ENCODE measurements at places on chromosomes 2 and 18.
A peak's percentile ranks its signal among the peaks of the same experiment; 100 is the strongest.

DNA sequence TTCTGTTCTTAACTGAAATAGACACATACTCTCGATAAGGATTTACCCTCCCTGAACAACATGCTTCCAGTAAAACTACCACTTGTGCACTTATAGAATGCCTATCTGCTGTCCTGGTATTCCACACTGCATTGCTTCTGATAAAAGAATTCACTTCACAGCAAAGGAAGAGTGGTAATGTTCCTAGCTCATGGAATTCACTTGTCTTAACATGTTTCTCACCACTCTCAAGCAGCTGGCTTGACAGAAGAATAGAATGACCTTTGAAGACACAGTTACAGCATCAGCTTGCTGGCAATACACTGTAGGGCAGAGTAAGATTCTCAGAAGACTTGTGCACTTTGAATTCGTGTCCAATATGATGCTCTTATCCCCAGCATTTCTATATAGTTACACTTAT is 524.1 kb upstream of the CNTNAP5 start:
- no peaks in the 10 kb centered on the region for H3K27me3 ChIP-seq
- DNase-seq: no peak
- no peaks in the 10 kb centered on the region for H3K4me1 ChIP-seq
- H3K4me3 ChIP-seq: no peak overlapping the region
- H3K27ac ChIP-seq: no peak overlapping the region
- no peaks in the 10 kb centered on the region for H3K36me3 ChIP-seq

DNA sequence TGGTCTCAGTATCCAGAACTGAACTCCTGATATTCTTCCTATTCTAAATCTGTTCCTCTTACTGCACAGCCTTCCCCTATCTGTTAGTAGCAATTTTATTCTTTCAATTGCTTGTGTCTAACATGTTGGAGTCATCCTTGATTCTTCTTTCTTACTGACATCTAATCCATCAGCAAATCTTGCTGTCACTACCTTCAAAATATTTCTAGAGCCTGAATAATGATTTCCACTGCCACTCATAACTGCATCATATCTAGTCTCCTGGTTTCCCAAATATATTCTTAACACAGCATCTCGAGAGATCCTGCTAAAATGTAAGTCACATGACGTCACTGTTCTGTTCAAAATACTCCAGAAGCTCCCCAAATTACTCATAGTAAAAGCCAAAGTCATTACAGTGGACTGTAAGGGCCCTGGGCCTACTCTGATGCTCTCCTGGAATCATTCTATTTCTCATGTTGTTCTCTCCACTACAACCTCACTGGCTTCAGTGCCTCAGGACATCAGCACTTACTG is 95.2 kb downstream of the THSD7B start:
- H3K27ac ChIP-seq: no peak overlapping the region
- DNase-seq: no peak
- H3K4me1 ChIP-seq: no peaks in the 10 kb centered on the region
- no peak overlapping the region for H3K4me3 ChIP-seq
- H3K36me3 ChIP-seq: no peaks in the 10 kb centered on the region

DNA sequence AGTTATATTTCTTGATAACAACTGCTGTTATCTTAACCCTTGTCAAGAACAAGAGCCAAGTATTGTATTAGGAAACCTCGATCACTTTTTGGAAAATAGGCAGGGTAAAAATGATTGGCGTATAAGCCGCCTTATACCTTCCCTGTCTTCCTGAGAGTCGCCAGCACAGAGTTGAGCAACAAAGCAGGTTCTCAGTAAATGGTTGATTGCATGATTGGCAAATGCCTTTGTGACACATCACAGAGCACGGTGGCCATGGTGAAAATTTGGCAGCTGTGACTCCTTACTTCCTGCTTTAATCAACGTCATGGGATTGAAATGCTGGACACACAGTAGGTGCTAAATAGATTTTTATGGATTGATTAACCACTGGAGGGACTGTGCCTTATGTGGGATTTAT is 3.9 kb upstream of the KLHL29 start:
- H3K27me3 ChIP-seq: peaks cover 30% of the 10 kb centered on the region
- no peak for DNase-seq
- H3K4me3 ChIP-seq: peak overlapping the region; percentile 78
- peak overlapping the region; percentile 68 for H3K27ac ChIP-seq
- peaks cover 11% of the 10 kb centered on the region for H3K4me1 ChIP-seq
- H3K36me3 ChIP-seq: peaks cover 2% of the 10 kb centered on the region

DNA sequence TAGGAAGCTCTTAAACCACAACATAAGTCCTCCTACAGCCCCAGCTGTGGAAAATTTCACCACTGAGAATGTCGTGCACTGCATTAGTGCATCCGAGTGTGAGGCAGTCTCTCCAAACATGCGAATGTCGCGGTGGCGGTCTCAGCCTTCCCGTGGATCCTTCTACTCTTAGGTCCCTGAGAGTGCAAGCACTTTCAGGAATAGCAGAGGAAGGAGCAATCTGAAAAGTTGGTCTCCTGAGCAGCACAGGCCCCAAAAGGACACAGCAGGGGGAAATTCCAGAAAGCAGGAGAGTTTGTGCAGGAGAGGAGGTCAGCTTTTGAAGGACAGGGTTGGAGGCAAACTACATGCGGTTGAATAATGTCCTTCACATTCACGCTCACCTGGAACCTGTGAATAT is 440.5 kb upstream of the SMIM21 start:
- H3K36me3 ChIP-seq: no peaks in the 10 kb centered on the region
- H3K27ac ChIP-seq: no peak overlapping the region
- no peak for DNase-seq
- no peak overlapping the region for H3K4me3 ChIP-seq
- no peaks in the 10 kb centered on the region for H3K4me1 ChIP-seq
- H3K27me3 ChIP-seq: peaks cover 9% of the 10 kb centered on the region

DNA sequence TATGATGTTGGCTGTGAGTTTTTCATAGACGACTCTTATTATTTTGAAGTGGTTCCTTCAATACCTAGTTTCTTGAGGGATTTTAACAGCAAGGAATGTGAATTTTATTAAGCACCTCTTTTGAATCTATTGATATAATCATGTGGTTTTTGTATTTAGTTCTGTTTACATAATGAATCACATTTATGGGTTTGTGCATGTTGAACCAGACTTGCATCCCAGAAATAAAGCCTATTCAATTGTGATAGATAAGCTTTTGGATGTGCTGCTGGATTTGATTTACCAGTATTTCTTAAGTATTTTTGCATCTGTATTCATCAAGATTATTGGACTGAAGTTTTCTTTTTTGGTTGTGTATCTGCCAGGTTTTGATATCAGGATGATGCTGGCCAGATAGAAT is 131.6 kb upstream of the SCN7A start:
- no peaks in the 10 kb centered on the region for H3K27me3 ChIP-seq
- no peaks in the 10 kb centered on the region for H3K4me1 ChIP-seq
- no peak overlapping the region for H3K27ac ChIP-seq
- H3K36me3 ChIP-seq: no peaks in the 10 kb centered on the region
- no peak overlapping the region for H3K4me3 ChIP-seq

DNA sequence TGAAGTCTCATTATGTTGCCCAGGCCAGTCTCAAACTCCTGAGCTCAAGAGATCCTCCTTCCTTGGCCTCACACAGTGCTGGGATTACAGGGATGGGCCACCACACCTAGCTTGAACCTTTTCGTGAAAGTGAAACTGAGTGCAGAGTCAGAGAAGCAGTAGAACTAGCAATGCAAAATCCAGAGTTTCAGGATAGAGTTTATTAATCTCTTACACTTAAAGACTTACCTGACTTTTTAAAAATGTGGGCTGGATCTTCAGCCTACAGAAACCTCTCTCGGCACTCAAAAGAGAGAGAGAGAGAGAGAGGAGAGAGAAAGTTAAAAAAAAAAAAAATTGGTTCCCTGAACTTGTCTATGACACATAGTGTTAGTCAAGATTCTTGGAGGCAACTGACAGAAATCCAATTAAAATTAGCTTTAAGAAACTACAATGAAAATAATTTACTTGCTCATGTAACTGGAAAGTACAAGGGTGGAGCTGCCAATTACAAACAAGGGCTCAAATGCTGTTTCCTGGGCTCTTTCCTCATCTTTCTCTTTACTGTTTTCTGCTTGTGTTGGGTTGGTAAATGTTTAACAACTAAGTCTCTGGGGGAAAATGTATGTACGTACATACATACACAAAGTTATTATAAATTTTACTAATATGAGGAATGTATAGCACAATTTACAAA is 98.1 kb upstream of the CERS6 start:
- peaks cover 2% of the 10 kb centered on the region for H3K36me3 ChIP-seq
- H3K4me1 ChIP-seq: peaks cover 9% of the 10 kb centered on the region
- no peaks in the 10 kb centered on the region for H3K27me3 ChIP-seq

DNA sequence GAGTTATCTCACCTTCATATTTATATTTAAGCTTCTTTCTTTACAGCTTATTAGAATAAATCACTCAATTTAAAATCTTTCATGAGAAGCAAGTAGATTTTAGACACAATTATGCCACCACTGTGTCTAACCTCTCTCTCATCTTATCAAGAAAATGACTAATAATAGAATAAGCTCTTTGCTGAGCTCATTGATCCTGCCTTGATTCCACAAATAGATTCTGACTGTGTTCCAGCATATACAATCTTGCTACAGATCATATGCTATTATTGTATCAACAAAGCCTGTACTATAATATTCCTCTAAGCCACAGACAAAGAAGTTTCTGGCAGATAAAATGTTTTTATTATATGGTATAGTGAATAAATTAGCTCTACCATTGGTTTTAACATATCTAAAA is 168.7 kb upstream of the GULP1 start:
- no peaks in the 10 kb centered on the region for H3K4me1 ChIP-seq
- H3K4me3 ChIP-seq: no peak overlapping the region
- no peak for DNase-seq
- H3K36me3 ChIP-seq: no peaks in the 10 kb centered on the region
- no peaks in the 10 kb centered on the region for H3K27me3 ChIP-seq
- no peak overlapping the region for H3K27ac ChIP-seq

DNA sequence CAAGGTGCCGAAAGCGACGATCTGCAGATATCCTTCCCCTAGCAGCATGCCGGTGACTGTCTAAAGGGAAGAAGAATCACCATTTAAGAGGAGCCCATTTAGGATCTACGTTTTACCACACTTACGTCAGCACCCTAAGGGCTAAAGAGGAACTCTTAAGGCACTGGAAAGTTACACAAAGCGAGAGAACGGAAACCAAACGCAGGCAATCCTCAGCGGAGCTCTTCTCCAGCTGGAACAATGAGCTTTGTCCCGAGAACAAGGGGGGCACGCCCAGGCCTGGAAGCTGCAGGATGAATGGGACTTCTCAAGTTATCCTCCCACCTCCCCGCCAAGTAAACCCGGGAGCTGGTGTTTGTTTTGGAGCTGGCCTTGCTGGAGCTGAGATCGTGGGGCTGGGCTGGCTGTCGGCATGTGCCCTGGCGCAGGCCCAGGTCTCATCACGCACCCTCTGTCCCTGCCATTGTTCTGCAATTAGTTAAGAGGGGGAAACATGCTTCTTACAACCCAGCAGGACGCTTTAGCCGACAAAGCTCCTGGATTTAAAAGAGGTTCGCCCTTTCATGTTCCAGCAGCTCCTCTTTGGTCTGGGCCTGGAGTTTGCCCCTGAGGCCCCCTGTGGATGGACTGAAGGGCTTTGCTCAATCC is 36.4 kb downstream of the PXDN start:
- H3K36me3 ChIP-seq: no peaks in the 10 kb centered on the region
- H3K27me3 ChIP-seq: no peaks in the 10 kb centered on the region
- no peak overlapping the region for H3K27ac ChIP-seq
- no peak for DNase-seq
- peaks cover 5% of the 10 kb centered on the region for H3K4me1 ChIP-seq

GRCh38 chr18:3015851-3016250 is 2.9 kb upstream of the LPIN2 start:
- H3K27ac ChIP-seq: peak overlapping the region; percentile 90
- peak overlapping the region; percentile 76 for H3K4me3 ChIP-seq
- peaks cover 32% of the 10 kb centered on the region for H3K4me1 ChIP-seq
- DNase-seq: no peak

DNA sequence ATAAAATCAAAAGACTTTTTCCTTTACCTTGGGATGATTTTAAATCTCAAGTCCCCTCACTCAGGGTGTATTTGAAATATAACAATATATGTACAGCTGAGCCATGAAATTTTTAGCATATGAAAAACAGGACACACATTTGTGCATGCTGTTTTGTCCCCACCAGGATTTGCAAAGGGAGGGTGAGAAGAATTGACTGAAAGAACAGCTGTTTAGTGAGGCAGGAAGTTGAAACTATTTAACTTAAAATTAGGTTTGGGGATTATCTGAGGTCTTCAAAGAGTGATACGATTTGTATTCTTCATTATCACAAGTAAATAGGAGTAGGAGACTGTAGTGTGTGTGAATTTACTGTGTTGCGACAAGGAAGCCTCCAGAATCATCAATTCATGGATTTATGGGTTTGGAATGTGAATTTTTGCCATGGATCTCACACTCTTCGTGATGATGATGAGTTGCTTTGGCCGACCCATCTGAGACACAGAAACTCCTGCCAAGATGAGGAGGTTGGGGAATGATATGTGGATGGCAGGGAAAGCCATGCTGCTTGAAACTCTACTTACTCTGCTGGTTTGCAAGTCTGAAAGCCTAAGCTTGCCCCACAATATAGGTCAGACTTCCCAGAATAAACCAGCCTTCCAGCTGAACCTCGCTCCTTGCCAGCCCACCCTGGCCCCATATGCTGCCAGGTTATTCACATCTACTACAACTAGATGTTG is 31.0 kb upstream of the SPATS2L start:
- H3K27ac ChIP-seq: no peak overlapping the region
- no peaks in the 10 kb centered on the region for H3K36me3 ChIP-seq
- no peaks in the 10 kb centered on the region for H3K4me1 ChIP-seq
- no peak for DNase-seq
- no peak overlapping the region for H3K4me3 ChIP-seq

GRCh38 chr2:102366406-102367112 is 11.0 kb downstream of the IL18R1 start:
- peaks cover 40% of the 10 kb centered on the region for H3K4me1 ChIP-seq
- no peak for DNase-seq
- H3K4me3 ChIP-seq: peak overlapping the region; percentile 79
- H3K27ac ChIP-seq: peak overlapping the region; percentile 98

DNA sequence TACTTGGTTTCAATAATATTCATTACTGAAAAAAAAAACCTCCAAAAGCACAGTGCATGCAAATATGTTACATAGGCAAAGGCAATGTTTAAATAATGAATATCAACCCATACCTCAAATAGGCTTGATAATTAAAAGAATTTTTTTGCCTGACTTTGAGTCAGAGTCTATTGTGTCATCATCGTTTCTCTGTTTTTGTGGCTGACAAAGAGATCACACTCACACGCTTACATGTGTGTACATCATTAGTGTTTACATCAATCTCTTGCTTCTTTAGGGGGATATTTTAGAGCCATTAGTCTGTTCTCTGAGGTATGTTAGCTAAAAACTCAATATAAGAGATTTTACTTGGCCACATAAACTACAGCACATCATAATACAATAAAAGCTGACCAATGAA is 150.3 kb upstream of the MMADHC start:
- no peak overlapping the region for H3K27ac ChIP-seq
- H3K27me3 ChIP-seq: peaks cover 6% of the 10 kb centered on the region
- no peak for DNase-seq
- no peaks in the 10 kb centered on the region for H3K36me3 ChIP-seq
